Activated CD8-positive, alpha-beta T cell treated with anti-CD3 and anti-CD28 coated beads for 36 hours (primary cell): ENCODE measurements at places on chromosomes 4 and X. TPM values are rescaled to one million over a fixed set of nuclear protein-coding genes. Genes with fewer than 3 reads are reported as not detected.

EGFL6 gene
- total RNA-seq = 2.1 TPM

NUP62CL gene
- 1.9 TPM for total RNA-seq

GRCh38 chrX:19602866-19603622, 87.7 kb upstream of the MAP3K15 start:
- DNase-seq = no peak

BLTP1 gene
- 19.0 TPM for total RNA-seq

NLRP2B gene
- not detected for total RNA-seq

RPS6KA6 gene
- not detected for total RNA-seq

GRCh38 chrX:15854712-15855567, at the start of gene AP1S2:
AP1S2 (minus strand) TSS chrX:15854813; CDS start chrX:15852524, 2,289 bp downstream.
- peak; percentile 89 for DNase-seq

- DNase-seq = no peak
These were observed 1477.1 kb upstream of the PCDH7 start for GRCh38 chr4:29243054-29243453.

DNA sequence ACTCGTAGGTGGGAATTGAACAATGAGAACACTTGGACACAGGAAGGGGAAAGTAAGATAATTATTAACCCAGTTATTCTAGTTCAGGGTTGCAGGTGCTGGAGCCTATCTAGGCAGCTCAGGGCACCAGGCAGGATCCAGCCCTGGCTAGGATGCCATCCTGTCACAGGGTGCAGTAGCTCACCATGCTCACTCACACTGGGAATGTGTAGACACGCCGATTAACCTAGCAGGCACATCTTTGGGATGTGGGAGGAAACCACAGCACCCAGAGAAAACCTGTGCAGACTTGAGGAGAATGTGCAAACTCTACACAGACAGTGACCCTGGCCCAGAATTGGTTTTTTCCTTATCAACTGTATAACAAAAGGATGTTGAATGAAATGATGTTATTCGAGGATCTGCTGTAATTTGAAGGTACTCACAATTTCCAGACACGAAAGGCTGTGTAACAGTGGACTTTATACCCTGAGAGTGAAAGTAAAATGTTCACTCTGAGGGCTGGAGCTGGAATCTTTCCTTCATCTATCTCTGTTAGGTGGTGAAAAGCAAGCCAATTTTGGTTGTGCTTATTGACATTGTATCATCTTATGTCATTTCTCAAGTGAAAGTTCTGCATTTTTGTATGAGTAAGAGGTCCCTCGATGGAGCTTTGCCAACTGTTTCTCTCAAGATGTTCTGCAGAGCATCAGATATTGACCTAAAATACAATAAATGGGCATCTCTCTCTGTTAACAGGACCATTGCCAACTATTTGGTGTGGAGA, 78.8 kb downstream of the PHEX start:
- no peak for DNase-seq

GRCh38 chr4:84852081-84852480, 114.4 kb downstream of the WDFY3 start:
- DNase-seq = no peak

DNA sequence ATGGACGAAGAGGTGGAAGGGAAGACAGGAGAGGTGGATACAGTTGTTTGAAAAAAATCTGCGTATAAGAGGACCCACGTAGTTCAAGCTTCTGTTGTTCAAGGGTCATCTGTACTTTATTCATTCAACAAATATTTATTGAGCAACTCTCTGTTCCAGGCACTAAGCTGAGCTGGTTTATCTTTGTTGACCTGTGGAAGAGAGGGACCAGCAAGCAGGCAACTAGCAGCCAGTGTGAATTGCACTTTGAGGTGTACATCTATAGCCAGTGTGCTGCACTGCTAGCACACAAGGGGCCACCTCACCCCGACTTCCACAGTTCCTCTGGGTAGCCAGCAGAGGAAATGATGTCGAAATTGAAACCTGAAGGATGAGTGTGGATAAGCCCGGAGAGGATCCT, 191.4 kb downstream of the SOWAHB start:
- no peak for DNase-seq

- no peak for DNase-seq
These were observed 14.3 kb downstream of the DCAF8L1 start for GRCh38 chrX:27966955-27967354.

GRCh38 chr4:1794809-1795298, 1.8 kb downstream of the FGFR3 start:
- DNase-seq = peak; percentile 34

- no peak for DNase-seq
These were observed 39.1 kb upstream of the NSUN7 start for GRCh38 chr4:40710484-40711254.

DNA sequence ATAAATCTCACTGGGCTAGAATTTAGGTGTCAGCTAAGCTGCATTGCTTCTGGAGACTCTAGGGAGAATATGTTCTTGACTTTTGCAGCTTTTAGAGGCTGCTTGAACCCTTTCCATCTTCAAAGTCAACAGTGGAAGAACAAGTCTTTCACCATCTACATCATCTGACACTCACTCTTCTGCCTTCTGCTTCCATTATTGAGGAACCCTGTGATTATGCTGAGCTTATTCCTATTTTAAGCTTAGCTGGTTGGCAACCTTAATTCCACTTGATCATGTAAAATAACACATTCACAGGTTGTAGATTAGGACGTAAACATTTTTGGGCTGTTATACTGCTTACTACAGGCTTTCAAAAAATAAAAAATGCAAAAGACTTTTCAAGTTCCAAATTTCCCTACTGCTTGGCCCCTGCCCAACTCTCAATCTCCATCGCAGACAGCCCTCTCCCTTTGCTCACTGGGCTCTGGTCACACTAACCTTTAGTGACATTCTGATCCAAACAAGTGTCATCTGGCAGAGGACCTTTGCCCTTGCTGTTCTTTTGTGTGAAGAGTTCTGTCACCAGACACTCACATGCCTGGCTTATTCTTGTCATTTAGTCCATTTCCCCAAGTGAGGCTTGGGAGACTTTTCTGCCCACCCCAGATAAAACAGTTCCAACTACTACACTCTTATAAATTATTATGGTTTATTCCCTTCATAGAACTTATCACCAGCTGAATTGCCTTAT, 1056.0 kb downstream of the STIM2 start:
- DNase-seq = no peak

ING2 gene
- total RNA-seq = 21.0 TPM

- peak; percentile 56 for DNase-seq
These were observed 17.8 kb upstream of the ZNF827 start for GRCh38 chr4:145956288-145956890.

DNA sequence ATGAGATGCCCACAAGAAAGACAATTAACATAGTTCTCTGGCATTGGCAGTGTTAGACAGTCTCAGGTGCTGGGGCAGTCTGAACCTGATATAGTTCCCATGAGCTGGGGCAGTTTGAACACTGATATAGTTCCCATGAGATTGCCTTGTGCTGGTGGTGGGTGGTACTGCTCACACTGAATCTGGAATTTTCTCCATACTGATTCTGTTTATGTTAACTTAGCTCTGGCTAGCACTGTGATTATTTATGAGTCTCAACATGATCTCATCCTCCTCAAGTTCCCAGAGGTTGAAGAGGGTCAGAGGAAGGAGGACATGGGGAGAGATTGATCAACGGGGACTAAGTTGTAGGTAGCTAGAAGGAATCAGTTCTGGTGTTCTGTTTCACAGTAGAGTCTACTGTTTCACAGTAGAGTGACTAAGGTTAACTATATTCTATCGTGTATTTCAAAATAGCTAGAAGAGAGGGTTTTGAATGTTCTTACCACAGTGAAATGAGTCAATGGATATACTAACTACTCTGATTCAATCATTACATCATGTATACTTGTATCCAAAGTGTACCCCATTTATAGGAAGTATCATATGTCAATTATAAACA, 379.9 kb downstream of the ADAM29 start:
- DNase-seq = no peak

DNA sequence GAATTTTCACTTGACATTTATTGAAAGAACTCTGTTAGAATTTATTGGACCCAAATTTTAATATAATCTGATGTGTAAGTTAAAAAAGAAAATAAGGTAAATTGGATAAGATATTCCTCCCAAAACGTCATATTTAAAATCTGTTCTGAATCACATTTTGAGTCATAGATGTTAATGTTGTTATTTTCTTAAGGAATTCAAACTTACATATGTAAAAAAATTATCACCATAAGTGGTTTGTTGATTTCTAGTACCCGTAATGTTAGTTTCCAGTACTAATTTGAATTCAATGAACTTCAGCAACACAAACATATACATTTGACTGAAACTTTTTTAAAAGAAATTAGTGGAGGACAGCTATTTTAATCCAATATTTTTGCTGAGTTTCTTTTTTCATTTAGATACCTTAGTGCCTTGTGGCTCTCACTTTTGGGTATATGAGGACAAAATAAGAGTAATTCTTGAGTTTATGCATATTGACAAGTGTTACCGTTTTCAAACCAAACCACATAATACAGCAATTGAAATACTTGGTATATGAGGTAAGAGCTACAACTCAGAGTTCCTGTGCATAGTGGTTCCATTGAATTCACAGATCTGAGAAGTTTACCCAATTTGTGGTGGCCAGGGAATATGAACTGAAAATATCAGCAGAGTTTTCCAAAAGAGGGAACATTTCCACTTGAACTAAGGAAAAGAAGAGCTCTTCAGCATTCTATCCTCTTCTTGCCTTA, 71.8 kb downstream of the C4orf46 start:
- no peak for DNase-seq

DNA sequence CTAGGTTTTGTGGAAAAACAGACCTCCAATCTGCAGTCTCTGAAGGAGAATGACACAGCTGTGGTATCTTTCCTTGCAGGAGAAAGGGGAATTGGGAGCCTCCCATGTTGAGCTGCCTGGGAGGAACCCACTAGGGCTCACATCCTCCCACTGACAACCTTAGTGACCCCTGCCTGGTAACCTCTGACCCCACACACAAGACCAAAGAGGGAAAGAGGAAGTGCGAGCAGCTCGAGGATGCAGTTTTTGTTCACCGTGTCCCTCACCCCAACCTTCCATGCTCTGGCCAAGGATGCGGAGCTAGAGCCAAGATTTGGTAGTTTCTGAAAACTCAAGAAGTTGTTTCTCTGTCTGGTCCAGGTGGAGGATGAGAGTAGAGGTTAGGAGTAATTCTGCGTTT, 5.4 kb upstream of the ZXDA start:
- DNase-seq = no peak

PLS3 gene
- 2.0 TPM for total RNA-seq

DNA sequence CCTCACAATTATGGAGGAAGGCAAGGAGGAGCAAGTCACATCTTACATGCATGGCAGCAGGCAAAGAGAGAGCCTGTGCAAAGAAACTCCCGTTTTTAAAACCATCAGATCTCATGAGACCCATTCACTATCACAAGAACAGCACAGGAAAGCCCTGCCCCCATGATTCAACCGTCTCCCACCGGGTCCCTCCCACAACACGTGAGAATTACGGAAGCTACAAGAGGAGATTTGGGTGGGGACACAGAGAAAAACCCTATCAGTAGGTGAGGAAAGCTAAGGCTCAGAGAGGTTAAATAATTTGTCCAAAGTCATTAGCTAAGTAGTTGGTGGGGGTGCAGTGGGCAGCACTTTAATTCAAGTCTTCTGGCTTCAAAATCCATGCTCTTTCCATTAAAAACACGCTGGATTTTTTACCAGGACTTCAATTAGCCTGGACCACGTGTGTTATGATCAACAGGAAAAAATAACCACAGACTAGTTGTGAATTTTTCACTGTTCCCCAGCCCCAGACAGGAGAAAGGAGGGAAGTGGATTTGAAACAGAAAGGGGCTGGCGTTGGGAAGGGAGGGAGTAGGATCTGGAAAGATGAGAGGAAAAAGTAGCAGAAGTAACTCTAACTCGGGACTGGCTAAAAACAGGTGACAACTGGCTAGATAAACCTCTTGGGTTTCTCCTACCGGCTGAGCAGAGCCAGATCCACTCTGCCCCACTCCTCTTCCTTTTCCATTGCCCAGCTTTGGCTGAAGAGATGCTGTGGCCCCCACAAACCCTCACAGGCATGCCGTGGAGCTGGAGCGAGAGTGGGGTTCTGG, 986 bp downstream of the MTMR8 start:
- DNase-seq = no peak

ADRA2C gene
- total RNA-seq = not detected

ZNF141 gene
- 29.3 TPM for total RNA-seq

DNA sequence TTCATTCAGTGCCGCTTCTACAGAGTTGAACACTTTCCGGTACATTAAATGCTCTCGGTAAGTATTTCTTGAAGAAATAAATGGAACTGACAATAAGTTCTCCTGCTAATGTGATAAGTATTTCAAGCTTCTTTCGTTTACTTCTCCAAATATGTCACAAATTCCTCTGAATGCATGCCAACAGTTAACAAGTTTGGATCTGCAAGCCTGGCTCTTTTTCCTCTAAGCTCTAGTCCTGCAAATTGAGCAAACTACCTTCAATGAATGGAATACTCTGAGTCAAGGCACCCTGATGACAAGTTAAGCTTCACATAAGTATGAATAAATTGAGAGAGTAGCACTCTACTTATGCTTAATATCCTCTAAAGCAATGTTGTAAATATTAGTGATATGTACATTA, 403.6 kb downstream of the PDGFC start:
- no peak for DNase-seq

NKX6-1 gene
- total RNA-seq = not detected

GRCh38 chrX:110281377-110281776, 36.5 kb downstream of the AMMECR1 start:
- no peak for DNase-seq

DNA sequence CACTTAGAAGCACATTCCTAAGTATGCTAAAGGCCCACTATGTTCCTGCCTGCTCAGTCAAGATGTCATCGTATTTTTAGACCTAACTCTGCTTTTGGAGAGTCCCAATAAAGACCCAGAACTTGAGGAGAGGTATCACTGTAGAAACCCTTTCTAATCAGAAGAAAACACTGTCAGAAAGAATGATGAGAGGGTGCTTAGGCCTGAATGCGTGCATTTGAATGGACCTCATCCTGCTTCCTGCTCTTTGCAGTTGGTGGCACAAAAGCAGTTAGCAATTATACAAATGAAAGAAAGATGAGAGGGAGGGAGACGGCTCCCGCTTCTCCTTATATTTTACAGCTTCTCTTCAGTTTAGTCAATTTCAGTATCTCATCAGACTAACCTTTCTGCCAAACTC, 987.2 kb downstream of the CCSER1 start:
- no peak for DNase-seq

DNA sequence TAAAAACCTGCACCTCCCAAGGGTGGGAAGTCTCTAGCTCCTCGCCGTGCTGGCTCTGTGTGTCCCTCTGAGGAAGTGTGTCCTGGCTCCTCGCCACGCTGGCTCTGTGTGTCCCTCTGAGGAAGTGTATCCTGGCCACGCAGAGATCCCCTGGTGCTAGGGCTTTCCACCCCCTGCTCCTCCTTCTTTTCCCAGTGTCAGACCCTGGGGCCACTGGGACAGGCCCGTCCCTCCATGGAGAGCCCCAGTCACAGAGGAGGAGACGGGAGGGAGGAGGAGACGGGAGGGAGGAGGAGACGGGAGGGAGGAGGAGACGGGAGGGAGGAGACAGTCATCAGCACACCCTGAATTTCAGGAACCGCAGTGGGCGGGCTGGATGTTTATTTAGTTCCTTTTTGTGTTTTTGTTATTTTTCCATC, 53.8 kb upstream of the HGFAC start:
- DNase-seq = no peak

HTRA3 gene
- 0.11 TPM for total RNA-seq
